Inflammatory macrophage treated with lipopolysaccharide for 4 hours (primary cell): ENCODE measurements at places on chromosomes 1 and 21.

DNA sequence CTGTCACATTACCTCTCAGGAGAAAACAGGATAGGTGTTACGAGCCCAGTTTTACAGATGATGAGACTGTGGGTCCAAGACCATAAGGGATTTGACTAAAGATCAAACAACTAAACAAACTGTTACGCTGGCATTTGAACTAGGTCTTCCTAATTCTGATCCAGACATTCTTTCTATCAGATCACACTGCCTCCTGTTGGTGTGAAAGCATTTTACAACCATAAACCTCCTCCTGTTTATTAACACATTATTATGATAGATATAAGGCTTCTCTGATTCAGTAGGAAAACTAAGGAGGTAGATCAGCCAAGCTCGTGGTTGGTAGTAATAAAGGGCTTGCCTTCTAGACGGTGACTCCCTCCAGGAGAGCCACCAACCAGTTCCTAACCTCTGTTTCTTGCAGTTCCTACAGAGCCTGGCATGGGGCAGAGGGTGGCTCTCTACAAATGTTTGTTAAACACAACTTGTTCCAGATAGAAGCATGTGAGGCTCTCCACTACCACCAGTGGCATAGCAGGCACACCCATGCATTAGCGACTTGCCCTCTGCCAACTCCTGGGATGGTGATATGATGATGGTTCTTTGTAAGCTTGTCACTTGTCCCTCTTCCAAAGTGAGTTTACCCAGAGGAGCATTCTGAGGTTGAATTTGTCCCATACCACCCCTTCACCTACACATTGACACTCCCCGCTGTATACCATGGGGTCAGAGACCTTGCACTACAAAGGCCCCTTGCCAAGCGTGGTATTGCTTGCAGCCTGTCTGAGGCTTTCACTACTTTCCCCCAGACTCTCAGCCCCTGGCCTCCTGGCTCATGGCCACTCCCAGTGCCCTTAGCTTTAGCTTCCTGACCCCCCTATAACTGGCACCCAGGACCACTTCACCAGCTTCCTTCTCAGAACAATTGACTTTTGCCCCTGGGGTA lies 96.4 kb upstream of the HOOK1 start:
- DNase-seq: peak; percentile 51

GRCh38 chr21:45999581-46000181 lies 18.1 kb downstream of the COL6A1 start:
- no peak for DNase-seq

- DNase-seq: no peak
These were observed 9.9 kb upstream of the C1orf141 start for GRCh38 chr1:67144696-67145095.

DNA sequence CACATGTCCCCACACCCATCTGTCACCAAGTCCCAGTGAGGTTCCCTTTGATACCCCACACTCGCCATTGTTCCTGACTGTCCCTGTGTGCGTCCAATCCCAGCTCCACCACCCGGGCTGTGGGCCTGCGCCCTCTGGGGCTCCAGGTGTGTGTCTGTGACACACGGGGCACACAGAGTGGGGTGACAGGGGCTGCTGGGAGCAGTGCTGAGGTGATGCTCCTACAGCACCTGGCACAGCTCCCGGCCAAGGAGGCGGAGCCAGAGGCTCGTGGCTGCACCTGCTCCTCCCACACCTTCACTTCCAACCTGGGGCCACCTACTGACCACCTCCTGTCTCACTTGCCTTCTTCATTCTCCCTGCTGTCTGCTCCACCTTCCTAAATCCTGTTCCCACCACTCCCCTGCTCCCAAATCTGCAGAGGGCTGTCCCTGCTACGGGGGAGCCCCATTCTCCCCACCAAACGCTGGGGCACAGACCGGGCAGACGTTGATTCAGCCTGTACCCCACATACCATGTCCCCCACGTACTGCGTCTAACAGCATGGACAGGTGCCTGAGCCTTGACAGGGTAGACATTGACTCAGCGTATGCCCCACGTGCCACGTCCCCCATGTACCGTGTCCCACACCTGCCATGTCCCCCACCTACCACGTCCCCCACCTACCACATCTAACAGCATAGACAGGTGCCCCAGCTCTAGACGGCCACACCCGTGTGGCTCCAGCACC lies 16.4 kb downstream of the WDR4 start:
- DNase-seq: no peak

DNA sequence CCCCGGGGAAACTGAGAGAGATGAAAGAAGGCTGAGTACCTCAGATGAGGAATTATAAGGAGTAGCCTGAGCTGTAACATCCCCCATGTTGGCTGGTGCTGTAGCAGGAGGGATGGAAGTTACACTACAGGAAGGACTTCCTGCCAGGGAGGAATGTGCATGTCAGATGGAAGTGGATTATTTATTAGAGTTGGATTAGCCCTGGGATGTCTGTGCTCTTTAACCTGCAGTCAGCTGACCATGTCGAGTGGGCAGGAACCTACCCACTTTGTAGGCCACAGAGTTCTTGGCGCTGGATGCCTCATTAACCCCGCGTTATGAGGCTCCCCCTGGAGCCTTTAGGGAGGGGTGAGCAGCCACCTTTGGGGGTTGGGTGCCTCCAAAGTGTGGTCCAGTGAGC lies 757 bp upstream of the SEMA4A start:
- no peak for DNase-seq

- peak; percentile 89 for DNase-seq
These were observed 40.7 kb downstream of the PEX14 start for GRCh38 chr1:10515301-10515975.

GRCh38 chr1:154733621-154734020 lies 125.6 kb upstream of the ADAR start:
- no peak for DNase-seq

DNA sequence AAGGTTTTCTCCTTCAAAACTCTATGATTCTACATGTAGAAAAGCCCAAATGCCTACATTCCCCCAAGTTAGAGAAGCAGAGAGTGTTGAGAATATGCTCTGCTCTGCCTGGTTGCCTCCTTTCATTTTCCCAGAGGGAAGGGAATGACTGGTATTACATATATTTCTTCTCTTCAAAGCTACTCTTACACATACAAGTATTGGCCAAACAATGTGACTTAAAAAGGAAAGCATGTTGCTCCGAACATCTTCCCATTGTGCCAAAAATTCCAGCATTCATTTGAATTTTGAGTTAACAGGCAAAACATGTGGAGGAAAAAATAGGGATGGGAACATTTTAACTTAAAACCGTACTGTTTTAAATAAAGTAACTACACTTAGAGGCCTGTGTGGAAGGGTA lies 125.2 kb downstream of the COQ8A start:
- no peak for DNase-seq

DNA sequence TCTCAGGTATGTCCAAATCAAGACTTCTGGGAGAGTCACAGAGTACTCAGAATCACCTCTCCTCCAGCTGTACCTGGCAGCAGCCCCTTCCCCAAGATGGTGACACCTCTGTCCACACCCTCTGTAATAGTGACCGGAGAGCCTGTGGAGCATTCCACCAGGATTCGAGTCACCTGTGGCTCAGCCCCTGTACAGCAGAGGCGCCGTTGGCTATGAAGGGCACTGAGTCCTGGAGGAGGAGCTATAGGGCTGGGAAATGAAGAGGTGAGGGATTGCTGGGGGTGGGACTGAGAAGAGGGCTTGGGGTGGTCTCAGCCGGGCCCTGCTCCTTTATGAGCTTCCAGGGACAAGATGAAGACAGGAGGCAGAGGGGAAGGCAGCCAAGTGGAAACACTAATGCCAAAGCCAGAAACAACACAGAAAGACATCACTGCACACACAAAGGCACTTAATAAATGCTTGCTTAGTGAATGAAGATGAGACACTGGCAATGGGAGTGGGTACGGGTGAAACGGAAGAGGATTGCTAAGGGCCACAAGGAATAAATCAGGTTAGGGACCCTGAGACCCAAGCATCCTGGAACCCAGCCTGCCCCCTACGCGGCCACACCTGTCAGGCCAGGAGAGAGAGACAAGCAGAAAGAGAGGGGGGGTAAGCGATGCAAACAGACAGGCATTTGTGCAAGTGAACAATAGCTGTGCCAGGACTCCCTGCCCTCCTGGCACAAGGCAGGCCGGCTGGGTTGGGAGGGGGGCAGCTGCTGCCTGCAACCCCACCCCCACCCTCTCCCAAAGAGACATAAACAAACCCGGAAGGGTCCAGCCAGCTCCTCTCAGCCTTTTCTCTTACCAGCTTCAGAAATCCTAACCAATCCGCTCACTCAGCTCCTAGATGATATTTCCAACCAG lies 3.9 kb downstream of the ARHGEF2 start:
- DNase-seq: no peak

GRCh38 chr1:29017975-29018712 lies 103.8 kb downstream of the EPB41 start:
- DNase-seq: no peak

GRCh38 chr21:44265734-44266270 lies 4.1 kb upstream of the DNMT3L start:
- no peak for DNase-seq

GRCh38 chr21:29376556-29376955 lies 77.8 kb downstream of the BACH1 start:
- DNase-seq: peak; percentile 62

DNA sequence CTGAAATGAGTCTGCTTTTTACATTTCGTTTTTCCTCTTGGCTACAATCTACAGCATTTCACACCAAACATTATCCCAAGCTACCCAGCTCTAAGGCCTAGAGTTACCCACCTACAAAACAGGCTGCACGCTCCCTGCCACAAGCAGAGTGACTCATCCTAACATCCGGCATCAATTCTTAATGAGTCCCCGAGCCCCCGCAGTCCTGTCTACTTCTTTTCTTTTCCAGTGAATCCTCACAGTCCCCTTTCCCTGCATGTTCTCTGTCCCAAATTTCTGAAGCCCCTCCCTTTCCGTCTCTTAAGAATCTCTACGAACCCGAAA lies 650 bp downstream of the PCNX2 start:
- DNase-seq: peak; percentile 59

- no peak for DNase-seq
These were observed at the start of gene TAS1R1 for GRCh38 chr1:6554907-6555778. TSS of gene TAS1R1 (plus strand) at chr1:6555307. CDS start at chr1:6555374, 67 bp downstream.

DNA sequence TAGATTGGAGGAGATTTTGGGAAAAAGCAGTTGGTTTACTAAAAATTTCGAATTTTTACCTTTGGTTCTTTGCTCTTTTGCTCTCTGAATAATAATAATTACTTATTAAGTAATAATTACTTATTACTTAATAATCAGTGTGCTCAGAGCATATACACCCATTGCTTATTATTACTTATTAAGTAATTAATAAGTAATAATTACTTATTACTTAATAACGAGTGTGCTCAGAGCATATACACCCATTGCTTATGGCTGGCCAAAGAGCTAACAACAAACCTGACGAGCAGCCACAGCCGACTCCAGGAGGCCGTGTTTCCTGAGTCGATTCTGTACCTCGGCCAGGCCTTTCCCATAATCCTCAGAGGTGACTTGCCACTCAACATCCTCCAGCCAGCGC lies 20.5 kb downstream of the SPTA1 start:
- no peak for DNase-seq
